ENCODE measurements at places on chromosomes 7 and 10.

DNA sequence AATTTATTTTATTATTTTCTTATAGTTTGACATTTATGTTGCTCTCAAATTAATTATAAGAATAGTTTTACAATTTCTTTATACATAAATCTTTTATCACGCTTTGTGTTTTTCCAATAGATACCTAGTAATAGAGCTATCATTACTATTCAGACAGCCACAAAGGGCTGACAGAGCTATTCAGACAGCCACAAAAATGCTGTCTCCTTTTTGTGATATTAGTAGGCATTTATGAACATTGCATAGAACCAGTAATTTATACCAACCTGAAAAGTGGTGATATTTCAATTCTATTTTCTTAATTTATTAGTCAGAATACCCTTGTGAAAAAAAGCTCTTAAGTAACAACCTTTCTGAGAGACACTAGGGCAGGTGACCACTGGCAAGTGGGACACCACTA is 34.2 kb upstream of the IGFBP3 start:
- peaks cover 13% of the 10 kb centered on the region for H3K36me3 ChIP-seq
- no peak overlapping the region for H3K4me3 ChIP-seq
- H3K27me3 ChIP-seq = no peaks in the 10 kb centered on the region

- H3K36me3 ChIP-seq = no peaks in the 10 kb centered on the region
- no peak overlapping the region for H3K4me3 ChIP-seq
- peaks cover 50% of the 10 kb centered on the region for H3K27me3 ChIP-seq
- no peak for DNase-seq
- no peak overlapping the region for H3K27ac ChIP-seq
Observed at GRCh38 chr7:150829426-150829825, 22.9 kb upstream of the AOC1 start.

GRCh38 chr10:132397036-132397541 is at the start of gene PWWP2B:
Gene PWWP2B, plus strand, starts transcription at chr10:132397200. Its CDS starts 27 bp downstream, at chr10:132397227.
- H3K4me3 ChIP-seq = peak within 1 kb of the TSS; percentile 87
- peak within 1 kb of the TSS; percentile 95 for H3K27ac ChIP-seq
- H3K27me3 ChIP-seq = no peaks in the 10 kb centered on the region
- DNase-seq = peak; percentile 64

DNA sequence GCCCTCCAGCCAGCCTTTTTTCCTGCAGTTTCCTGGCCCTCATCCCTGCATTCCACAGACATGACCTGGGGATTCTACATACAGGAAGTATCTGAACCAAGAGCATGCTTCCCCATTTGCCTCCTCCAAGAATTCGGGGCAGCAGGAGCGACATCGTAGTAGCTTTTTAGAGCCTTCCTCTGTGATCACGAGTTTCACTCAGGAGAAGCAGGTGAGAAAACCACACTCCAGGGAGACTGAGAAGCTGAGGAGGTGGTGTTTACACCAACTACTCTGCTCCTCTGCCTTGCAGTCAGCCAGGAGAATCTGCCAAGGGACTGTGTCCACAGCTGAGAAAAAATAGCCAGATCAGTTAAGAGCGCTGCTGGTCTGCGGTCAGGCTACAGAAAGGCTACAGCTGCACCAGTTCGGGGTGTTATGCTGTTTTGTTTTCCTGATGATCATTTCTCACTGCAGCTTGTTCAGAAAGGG is 54.1 kb downstream of the HSPA12A start:
- H3K4me3 ChIP-seq = no peak overlapping the region
- peaks cover 2% of the 10 kb centered on the region for H3K4me1 ChIP-seq
- H3K36me3 ChIP-seq = no peaks in the 10 kb centered on the region
- H3K27me3 ChIP-seq = peaks cover 14% of the 10 kb centered on the region
- DNase-seq = no peak
- no peak overlapping the region for H3K27ac ChIP-seq

GRCh38 chr10:46282842-46283574 is 3.8 kb upstream of the ANTXRL start:
- H3K36me3 ChIP-seq = no peaks in the 10 kb centered on the region
- no peak overlapping the region for H3K27ac ChIP-seq
- peak; percentile 51 for DNase-seq
- peaks cover 27% of the 10 kb centered on the region for H3K4me1 ChIP-seq
- peak overlapping the region; percentile 92 for H3K4me3 ChIP-seq

GRCh38 chr10:52627279-52627678 is 145.3 kb downstream of the MBL2 start:
- no peaks in the 10 kb centered on the region for H3K36me3 ChIP-seq
- H3K4me3 ChIP-seq = no peak overlapping the region
- H3K27ac ChIP-seq = no peak overlapping the region
- no peaks in the 10 kb centered on the region for H3K4me1 ChIP-seq
- H3K27me3 ChIP-seq = no peaks in the 10 kb centered on the region
- DNase-seq = no peak

GRCh38 chr7:101170617-101171441 is 5.5 kb upstream of the VGF start:
- DNase-seq = no peak
- H3K27ac ChIP-seq = peak overlapping the region; percentile 70
- H3K27me3 ChIP-seq = peaks cover 77% of the 10 kb centered on the region
- peaks cover 70% of the 10 kb centered on the region for H3K4me1 ChIP-seq
- H3K36me3 ChIP-seq = no peaks in the 10 kb centered on the region

DNA sequence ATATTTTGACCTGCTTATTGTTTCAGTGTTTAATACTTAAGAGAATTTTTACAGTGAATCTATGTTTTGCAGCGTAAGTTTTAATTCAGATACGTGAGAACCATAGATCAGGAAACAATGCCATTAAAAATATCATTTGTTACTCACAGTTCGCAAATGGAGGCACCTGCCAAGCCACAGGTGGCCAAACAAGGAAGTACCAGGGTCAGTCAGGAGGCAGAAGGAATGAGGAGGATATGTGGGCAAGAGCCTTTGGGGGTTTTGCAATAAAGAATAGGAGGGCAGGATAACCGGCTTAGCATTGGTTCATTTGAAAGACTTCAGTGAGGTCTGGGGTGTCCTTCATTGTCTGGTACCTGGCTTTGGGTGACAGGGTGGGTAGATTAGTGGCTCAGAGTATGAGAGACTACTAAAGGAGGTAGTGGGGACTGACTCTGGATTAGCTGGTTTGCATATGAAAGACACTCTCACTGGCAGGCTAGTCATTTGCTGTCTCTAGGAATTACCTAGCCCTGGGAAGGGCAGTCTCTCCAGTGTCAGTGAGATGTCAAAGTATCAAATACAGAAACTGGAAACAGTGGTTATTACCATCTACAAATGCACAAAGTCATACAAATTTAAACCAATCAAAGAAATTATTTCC is 132.2 kb upstream of the CAV2 start:
- no peak overlapping the region for H3K27ac ChIP-seq
- H3K4me3 ChIP-seq = no peak overlapping the region
- H3K27me3 ChIP-seq = peaks cover 16% of the 10 kb centered on the region
- DNase-seq = no peak
- H3K4me1 ChIP-seq = no peaks in the 10 kb centered on the region
- H3K36me3 ChIP-seq = no peaks in the 10 kb centered on the region

DNA sequence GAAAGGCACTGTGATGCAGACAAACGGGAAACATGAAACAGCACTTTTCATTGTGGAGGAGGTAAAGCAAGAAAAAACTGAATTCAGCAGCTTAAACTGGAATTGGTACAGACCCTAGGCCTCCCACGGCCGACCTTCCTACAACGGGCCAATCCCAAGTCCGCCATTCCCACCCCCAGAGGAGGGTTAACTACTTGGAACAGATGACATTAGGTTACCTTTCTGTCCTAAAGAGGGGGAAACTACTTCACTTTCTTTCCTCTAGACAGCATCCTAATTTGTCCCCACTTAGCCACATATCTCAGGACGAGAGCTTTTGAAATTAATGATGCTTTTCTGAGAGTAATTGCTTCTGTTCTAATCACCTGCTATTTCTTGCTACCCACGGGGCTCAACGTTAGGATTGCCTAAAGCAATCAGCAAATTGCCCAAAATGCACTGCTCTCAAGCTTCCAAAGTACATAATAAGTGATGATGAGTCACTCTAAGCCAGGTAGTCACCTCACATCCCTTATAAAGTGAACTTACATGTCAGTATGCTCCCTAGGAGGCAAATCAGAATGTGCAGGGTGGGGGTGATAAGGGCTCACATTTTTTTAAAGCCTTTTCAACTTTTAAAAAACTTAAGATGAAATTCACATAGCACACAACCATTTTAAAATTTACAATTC is 36.7 kb downstream of the LSM5 start:
- H3K27ac ChIP-seq = no peak overlapping the region
- no peak for DNase-seq
- H3K27me3 ChIP-seq = peaks cover 46% of the 10 kb centered on the region
- no peak overlapping the region for H3K4me3 ChIP-seq

- no peaks in the 10 kb centered on the region for H3K27me3 ChIP-seq
- peaks cover 1% of the 10 kb centered on the region for H3K36me3 ChIP-seq
- H3K4me1 ChIP-seq = no peaks in the 10 kb centered on the region
- DNase-seq = no peak
Observed at GRCh38 chr7:16367115-16367514, 54.2 kb downstream of the CRPPA start.

DNA sequence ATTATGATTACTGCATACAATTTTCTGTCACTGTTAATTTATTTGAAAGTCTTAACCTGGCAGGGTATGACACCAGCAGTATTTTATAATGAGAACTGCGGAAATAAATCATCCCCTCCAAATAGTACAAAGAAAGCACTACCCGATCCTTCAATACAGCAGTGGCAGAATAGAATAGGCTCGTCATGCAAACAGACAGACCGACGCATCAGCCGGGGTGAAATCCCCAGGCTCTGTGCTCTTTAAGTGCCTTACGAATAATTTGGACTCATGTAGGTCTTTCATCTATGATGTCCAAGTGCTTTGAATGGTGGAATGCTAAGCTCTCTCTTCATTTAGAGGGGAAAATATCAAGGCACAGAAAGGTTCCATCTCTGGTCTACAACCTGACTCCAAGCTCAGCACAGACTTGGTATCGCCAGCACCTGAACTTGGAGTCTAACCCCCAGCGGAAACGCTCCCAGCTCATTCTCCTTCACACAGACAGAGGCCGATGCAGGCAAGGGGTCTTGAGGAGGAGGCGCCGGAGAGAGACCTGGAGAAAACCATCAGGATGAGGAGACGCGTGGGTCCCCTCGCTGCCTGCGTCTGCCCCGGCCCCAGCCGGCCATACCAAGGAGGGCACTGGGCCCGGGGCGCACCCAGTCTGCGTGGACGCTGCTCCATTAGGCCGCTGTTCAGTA is 568.1 kb upstream of the MKI67 start:
- H3K4me1 ChIP-seq = no peaks in the 10 kb centered on the region
- no peaks in the 10 kb centered on the region for H3K36me3 ChIP-seq
- H3K27me3 ChIP-seq = peaks cover 4% of the 10 kb centered on the region
- H3K4me3 ChIP-seq = no peak overlapping the region
- DNase-seq = no peak

DNA sequence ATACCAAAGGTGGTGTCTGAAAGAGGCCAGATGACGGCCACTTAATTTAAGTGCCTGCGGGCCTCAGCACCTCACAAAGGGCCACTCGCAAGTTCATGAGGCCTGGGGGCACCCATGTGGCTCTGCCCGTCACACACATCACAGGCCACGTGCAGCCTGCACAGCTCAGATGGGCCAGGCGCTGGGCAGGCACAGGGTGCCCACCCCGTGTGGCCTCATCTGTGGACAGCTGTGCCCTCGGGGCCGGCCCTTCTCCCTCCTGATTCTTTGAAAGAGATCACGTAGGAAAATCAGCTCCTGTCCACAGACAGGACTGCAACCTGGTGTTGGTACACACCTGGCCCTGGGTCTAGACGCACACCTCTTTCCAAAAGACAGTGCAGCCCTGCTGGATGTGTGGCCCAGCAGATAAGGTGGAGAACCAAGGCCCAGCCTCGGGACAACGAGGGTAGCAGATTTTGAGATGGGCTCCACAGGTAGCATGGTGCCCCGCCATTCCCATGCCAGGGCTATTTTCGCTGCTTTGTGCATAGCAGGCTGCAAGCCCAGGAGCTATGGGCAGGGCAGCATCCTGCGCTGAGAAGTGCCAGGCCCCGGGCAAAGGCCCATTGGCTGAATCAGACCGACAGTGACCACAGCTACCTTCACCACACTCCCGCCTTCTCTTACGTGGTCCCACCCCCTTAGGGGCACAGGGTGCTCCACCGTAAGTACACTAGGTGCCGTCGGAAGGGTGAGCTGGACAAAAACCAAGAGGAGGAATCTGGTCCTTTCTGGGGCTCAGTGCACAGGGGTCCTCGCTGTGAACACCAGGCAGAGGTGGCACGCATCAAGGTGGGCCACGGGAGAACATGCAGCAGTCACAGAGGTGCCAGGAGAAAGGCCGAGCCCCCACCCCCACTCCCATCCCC is 124.5 kb downstream of the EBF3 start:
- no peak overlapping the region for H3K4me3 ChIP-seq
- no peaks in the 10 kb centered on the region for H3K36me3 ChIP-seq
- H3K27me3 ChIP-seq = no peaks in the 10 kb centered on the region
- H3K4me1 ChIP-seq = no peaks in the 10 kb centered on the region
- H3K27ac ChIP-seq = no peak overlapping the region

DNA sequence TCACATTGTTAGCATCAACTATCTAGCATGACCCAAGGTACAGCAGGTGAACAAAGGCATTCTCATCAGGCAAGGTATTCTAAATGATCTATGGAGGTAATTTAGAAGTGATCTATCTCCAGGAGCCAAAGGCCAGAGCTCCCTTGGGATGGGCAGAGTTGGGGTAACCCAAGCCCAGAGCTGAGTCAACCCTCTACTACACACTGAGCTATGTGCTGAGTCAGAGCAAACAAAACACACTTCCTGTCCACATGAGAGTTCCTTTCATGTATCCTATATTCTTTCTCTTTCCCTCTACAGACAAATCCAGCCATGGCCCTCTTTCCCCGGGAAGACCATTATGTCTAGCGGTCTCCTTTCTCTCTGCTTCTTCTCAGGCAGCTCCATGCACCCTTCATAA is 68.2 kb upstream of the AGK start:
- H3K27me3 ChIP-seq = peaks cover 11% of the 10 kb centered on the region
- no peak overlapping the region for H3K4me3 ChIP-seq
- DNase-seq = no peak

DNA sequence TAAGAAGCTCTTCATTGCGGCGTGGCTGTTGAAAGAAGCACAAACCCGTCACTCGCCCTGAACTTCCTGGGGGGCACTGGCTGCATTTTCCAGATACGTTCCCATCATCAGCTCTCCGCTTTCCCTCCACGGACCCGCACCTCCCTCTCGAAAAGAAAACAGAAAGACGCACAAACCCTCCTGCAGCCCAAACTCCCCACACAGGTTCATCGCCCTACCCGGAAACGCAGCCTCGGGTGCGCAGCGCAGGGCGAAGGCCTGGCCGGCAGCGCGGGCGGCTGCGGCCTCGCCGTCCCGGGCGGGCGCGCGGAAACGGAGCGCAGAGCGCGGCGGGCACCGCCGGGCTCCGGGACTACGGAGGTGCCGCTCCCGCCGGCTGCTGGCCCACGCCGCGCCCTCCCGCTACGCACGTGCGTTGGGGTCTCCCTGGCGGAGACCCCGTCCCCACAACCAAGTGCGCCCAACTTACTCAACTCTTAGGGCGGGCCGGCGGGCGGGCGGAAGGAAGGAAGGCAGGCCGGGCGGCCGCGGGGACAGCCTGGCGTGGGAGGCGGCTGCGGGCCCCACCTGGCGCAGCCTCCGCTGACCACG is 822 bp downstream of the ZNF800 start:
- DNase-seq = peak; percentile 41
- H3K4me3 ChIP-seq = peak overlapping the region; percentile 100
- H3K27me3 ChIP-seq = no peaks in the 10 kb centered on the region
- H3K36me3 ChIP-seq = peaks cover 26% of the 10 kb centered on the region

GRCh38 chr10:11631890-11632587 is 20.6 kb upstream of the USP6NL start:
- no peak overlapping the region for H3K27ac ChIP-seq
- H3K4me3 ChIP-seq = peak overlapping the region; percentile 61
- DNase-seq = no peak
- H3K4me1 ChIP-seq = peaks cover 4% of the 10 kb centered on the region
- H3K36me3 ChIP-seq = peaks cover 2% of the 10 kb centered on the region

Measured in naive thymus-derived CD8-positive, alpha-beta T cell (primary cell).